ENCODE measurements at places on chromosomes 6 and 20. TPM values are rescaled to one million over a fixed set of nuclear protein-coding genes. Genes with fewer than 3 reads are reported as not detected.

PRICKLE4 gene
- polyA plus RNA-seq = 7.5 TPM

RSPO3 gene
- 6.6 TPM for polyA plus RNA-seq

C20orf204 gene
- polyA plus RNA-seq = 1.1 TPM

NKX2-2 gene
- 0.17 TPM for polyA plus RNA-seq

SOBP gene
- polyA plus RNA-seq = 7.5 TPM

COL21A1 gene
- polyA plus RNA-seq = 173 TPM

HTR1B gene
- 0.18 TPM for polyA plus RNA-seq

DNA sequence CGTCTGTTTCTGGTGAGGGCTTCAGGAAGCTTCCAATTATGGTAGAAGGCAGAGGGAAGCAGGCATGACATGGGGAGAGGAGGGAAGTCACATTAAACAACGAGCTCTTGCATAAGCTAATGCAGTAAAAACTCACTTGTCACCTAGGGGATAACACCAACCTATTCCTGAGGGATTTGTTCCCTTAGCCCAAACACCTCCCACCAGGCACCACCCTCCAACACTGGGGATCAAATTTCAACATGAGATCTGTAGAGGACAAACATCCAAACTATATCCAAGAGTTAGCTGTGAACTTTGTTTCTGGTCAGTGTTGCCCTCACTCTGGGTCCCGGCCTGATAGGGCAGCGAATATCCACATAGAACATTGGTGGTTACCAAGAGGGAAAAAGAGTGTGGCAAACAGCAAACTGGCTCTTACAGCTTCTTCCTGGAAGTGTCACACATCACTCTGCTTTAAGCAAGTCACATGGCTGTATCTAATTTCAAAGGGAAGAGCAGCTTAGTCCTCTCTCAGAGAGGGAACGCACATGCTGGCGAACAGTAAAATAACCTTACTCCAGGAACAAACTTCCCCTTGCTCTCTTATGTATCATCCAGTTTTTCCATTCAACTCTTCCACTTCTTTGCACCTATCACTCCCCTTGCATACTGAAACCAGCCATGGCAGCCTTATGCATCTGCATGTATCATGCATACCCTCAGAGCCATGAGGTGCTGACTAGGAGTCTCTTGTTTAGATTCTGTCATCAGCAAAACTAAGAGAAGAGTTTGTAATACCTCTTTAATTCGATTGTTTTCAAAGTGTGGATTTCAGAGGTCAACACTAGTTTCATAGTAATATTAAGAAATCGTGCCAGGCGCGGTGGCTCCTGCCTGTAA lies 4.8 kb upstream of the MOCS1 start:
- DNase-seq = no peak

DNA sequence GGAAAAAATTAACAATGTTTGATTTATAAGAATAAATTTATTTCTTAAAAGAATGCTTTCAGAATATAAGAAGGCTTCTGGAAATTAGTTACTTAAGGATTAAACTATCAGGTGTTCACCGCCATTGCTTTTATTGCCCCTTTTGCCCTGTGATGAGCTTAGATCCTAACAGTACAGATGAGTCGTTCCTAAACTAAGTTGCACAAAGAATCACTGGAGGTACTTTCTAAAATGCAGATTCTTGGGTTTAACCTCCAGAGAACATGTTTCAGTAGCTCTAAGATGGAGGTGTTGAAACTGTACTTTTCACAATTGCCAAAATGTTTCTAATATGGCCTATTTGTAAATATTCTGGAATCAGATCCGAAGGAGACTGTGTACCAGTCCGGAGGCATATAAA lies 211.9 kb downstream of the GMDS start:
- no peak for DNase-seq

- DNase-seq = no peak
Observed at GRCh38 chr6:390914-391558, 516 bp upstream of the IRF4 start.

DNA sequence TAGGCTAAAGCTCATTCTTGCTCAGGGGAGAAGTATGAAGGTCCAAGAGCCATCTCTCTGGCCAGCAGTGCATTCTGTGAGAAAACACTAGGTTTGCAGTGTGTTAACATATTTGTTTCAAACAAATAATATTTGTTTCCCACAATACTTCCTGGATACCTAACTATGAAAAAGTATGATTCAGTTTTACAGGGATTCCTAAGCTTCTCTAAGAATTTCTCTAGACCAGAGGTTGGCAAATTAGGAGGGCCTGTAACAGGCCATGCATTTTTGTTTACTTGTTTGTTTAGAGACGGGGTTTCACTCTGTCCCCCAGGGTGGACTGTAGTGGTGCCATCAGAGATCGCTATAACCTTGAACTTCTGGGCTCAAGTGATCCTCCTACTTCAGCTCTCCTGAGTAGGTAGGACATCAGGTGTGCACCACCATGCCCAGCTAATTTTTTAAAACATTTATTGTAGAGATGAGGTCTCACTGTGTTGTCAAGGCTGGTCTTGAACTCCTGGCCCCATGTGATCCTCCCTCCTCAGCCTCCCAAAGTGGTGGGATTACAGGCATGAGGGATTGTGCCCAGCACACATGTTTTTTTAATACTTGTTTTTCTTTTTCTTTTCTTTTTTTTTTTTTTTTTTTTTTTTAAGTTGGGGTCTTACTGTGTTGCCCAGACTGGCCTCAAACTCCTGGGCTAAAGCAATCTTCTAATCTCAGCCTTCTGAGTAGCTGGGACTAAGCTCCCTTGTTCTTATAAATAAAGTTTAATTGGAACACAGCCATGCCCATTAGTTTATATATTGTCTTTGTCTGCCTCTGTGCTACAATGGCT lies 71.7 kb downstream of the ADGRG6 start:
- DNase-seq = no peak

GRCh38 chr20:53513489-53514298 lies 79.9 kb downstream of the ZNF217 start:
- no peak for DNase-seq

DNA sequence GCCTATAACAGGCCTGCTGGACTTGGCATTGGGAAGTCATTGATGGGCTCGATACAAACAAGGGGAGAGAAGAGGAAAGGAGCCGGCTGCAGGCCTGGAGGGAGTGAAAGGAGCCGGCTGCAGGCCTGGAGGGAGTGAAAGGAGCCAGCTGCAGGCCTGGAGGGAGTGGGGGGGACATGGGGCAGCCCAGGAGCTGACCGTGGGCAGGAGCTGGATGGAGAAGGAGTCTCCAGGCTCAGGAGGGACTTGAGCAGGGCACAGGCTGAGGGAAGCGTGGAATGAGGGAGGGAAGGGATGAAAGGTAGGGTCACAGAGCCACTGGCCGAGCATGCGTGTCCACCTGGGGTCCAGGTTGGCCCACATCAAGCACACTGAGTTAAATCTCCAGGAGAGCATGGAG lies 32.0 kb downstream of the RPP40 start:
- DNase-seq = no peak

- no peak for DNase-seq
Observed at GRCh38 chr6:31742894-31743293, 3.1 kb downstream of the MSH5 start.

GRCh38 chr20:49281059-49281912 lies 3.4 kb upstream of the ZNFX1 start:
- DNase-seq = no peak

DNA sequence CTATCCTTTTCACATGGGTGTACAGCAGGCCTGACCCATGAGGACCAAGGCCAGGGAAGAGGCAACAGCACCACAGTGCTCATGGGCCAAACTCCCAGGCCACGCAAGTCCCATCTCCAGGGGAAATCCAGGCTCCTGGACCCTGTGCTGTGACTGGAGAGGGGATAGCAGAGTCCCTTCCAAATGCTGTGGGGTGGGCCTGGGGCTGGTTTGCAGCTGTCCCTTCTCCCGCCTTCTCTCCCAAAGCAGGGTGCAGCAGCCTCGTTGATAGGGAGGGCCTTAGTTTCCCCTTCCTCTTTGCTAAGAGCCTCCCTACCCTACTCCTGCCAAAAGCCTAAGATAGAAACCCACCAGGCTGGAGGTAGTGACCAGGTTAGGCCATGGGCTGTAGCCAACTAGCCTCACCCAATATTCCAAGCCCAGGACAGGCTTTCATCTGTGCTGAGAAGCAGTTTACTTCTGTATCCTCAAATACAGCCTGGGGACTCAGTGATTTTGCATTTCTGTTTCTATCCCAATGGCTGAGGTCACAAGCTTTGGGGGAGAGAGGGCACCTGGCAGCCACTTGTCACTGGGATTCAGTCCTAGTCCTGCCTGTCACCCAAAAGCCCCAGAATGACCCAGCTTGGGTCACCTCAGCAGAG lies 1.4 kb downstream of the CTSZ start:
- no peak for DNase-seq

DNA sequence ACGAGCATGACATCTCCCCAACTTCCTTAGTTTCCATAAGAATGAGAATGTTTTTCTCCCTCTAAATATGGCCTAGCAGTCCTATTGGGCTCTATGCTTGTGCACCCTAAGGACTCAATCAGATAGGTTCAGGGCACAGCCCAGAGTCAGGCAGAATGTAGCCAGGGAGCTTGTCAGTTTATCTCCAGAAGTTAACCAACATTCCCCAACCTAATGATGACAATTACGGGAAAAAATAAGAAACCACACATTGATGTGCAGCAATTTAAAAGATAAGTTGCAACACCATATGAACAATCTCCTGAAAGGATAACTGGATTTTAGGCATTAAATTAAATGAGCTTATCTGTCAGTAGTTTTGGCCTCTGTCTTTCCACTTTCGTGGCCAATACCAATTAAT lies 71.1 kb downstream of the HDDC2 start:
- DNase-seq = no peak

GRCh38 chr6:80579391-80580023 lies 473.0 kb downstream of the BCKDHB start:
- DNase-seq = no peak

DNA sequence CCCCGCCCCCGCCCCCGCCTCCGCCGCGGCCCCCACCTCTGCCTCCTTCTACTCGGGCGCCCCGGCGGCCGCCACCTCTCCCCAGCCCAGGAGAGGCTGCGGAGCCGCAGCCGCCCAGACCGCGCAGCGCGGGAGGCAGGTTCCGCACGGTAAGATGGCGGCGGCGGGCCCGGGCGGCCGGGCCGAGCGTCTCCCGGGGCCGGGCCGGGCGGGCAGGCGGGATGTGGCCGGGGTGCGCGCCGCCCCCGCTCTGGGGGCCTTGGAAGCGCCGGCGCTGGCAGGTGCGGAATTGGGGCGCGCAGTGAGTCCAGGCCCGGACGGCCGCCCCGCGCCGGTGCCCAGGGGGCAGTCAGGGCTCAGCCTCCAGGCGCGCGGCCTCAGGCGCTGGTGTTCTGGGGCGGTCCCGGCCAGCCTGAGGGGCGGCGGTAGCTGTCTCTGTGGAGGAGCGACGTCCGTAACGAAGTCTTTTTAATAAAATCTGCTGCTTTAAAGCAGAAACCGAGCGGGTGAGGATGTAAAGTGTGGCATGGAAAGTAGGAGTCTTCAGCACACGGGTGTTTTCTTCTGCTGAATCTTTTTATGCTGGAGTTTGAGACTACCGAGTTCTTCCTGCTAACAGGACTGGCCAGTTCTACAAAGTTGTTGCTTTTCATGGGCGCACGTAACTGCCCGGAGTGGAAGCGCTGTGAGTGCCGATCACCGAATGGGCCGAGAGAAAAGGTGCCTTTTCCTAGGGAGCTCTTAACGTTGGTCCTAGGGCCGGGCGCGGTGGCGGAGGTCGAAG lies at the start of gene GID8:
TSS of gene GID8 (plus strand) at position 43 of the 784 bp plus-strand sequence. CDS start 3,356 bp downstream, outside the sequence.
- DNase-seq = peak; percentile 29

GRCh38 chr20:55174635-55175034 lies 699.2 kb downstream of the DOK5 start:
- DNase-seq = no peak

DNA sequence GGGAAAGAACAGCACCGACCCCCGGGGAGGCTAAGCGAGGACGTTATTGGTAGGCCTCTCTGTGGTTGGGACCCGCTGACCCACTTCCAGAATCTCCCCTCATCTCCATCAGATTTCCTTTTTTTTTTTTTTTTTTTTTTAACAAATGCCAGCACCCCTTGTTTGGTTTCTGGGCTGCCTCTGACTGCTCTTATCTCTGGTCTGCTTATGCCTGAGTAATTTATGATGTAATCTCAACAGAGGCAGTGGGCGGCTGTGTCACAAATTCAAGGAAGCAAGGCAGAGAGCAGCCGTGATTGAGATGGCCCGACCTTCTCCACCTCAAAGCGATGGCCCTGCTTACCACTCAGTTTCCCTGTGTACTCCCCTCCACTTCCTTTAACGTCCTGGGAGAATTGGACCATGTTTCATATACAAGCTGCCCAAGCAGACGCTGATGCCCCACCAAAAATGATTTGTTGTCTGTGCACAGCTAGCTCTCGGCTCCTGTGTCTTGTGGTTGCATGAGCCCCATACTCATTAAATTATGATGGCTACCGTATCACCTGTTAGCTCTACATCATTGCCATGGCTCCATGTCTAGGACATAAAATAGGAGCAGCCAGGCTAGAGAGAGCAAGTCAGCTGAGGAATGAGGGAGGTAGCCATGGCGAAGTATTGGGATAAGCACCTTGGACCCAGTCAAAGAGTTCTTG lies 98.1 kb downstream of the ZNF217 start:
- no peak for DNase-seq

DNA sequence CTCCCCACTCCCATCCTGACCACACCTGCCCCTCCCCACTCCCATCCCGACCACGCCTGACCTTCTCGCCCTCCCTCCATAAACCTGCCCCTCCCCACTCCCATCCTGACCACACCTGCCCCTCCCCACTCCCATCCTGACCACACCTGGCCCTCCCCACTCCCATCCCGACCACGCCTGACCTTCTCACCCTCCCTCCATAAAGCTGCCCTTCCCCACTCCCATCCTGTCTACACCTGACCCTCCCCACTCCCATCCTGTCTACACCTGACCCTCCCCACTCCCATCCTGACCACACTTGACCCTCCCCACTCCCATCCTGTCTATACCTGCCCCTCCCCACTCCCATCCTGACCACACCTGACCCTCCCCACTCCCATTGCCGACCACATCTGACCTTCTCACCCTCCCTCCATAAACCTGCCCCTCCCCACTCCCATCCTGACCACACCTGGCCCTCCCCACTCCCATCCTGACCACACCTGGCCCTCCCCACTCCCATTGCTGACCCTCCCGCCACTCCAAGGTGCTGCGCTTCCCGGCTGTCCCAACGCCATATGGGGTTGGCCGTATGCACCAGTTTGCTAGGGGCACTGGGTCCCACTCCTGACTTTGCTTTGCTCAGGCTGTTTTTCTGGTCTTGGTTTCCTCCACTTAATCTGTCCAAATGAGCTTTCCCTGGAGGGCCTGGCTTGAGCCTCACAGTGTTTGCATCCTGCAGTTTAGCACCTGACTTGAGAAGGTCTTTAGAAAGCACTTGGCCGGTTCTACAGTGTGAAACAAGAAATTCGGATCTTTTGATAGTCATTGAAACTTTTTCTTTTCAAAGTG lies 2.9 kb downstream of the KIF25 start:
- no peak for DNase-seq

- DNase-seq = no peak
Observed at GRCh38 chr20:43983359-43983758, 68.7 kb downstream of the TOX2 start.

DNA sequence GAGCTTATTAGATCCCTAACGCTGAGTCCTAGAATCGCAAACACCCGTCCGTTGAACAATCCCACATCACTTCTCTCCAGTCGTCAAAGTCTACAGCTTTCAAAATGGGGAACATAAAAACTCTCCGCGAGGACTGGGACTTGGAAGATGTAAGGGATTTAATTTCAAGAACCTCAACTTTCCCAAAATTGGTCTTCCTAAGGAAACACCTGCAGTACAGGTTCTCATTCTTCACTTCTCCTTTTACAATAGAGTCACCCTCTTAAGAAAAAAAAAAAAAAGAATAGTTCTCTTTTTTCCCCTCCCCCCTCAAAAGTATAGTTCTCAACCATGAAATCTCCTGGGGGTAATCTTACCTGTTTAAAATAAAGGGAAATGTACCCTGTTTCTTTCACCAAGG lies 6.6 kb upstream of the ZBTB22 start:
- DNase-seq = no peak
